Stimulated activated CD4-positive, alpha-beta T cell treated with anti-CD3 and anti-CD28 coated beads, Interleukin-2, amount 100 ng/mL, for 24 hours (primary cell): ENCODE measurements at places on chromosomes 7 and 10.

DNA sequence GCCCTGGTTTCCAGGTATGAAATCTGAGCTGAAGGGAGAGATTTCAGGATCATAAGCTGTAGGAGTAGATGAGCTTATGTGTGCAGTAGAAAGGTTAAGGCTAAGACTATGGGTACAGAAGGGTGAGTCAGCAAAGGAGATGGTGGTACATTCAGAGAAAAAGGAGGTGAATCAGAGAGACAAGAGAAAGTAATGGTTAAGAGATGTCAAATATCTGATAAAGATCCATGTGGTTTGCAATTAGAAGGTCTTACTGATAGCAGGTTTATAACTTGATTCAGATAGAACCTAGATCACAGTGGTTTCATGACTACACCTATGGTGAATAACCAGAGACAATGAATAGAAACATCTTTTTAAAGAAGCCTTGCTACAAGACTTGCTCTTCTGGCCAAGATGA, 4.5 kb upstream of the NPY start:
- DNase-seq = no peak

DNA sequence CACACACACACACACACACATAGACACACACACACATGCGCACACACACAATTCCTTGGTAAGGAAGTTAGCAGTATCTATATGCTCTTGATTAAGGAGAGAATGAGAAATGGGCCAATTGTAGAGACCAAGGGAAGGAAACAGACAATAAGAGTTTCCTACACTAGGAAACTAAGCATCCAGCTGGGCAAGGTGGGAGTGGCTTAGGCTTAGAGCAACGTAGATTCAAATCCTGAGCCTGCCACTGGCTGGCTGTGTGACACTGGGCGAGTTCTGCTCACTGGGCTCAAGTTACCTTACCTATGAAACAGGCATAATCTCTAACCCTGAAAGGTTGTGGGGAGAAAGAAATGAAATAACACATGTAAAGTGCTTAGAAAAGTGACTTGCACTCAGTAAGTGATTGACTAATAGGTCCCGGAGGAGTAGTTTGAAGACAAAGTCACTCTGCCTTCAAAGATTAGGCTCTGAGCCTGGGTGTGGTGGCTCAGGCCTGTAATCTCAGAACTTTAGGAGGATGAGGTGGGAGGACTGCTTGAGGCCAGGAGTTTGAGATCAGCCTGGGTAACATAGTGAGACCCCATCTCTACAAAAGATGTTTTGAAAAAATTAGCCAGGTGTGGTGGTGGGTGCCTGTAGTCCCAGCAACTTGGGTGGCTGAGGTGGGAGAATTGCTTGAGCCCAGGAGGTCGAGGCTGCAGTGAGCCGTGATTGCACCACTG, 701.4 kb downstream of the PARD3 start:
- DNase-seq = no peak

- no peak for DNase-seq
Observed at GRCh38 chr10:33129996-33130386, 172.0 kb upstream of the ITGB1 start.

- DNase-seq = peak; percentile 34
Observed at GRCh38 chr10:68955355-68955831, 577 bp upstream of the DDX21 start.

GRCh38 chr7:20306180-20306946, 24.3 kb upstream of the ITGB8 start:
- DNase-seq = no peak

DNA sequence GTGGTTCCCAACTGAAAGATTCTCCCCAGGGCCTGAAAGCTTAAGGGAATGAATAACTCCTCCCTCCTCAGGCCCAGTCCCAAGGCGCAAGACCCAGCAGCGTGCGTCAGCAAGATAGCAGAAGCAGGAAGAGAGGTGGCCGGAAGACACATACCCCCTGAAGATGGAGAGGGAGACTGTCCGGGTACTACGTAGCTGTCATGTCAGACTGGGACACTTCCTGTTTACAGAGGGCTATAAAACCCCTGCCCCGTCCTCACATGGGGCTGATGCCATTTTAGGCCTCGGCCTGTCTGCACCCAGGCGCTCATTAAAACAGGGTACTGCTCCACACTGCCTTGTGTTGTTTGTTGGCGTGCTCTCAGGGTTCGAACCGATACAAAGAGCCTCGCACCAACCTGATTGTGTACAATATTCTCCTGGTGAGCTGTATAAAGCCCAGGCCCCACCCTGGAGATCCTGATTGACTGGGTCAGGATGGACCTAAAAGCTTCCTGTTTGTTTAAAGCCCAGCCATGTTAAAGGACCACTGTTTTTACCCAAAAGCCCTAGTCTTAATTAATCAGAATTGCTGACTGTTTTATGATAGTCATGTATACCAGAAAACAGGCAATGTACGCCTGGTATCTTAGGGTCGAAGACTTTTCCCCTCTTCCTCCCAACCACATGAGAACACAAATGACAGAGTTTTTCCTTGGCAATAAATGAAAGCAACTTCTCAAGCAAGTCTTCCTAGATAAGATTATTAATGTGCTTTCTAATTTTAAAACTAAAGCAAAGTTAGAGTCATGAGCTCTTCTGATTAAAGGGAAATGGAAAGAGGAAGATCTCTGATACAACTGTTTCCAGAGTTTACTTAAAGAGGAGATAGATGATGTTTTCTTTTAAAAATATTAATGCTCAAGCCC, 251.5 kb downstream of the DOCK4 start:
- no peak for DNase-seq

GRCh38 chr10:59079386-59080226, 96.8 kb upstream of the PHYHIPL start:
- DNase-seq = no peak

- DNase-seq = no peak
Observed at GRCh38 chr10:100004805-100005510, 4.8 kb downstream of the DNMBP start.

DNA sequence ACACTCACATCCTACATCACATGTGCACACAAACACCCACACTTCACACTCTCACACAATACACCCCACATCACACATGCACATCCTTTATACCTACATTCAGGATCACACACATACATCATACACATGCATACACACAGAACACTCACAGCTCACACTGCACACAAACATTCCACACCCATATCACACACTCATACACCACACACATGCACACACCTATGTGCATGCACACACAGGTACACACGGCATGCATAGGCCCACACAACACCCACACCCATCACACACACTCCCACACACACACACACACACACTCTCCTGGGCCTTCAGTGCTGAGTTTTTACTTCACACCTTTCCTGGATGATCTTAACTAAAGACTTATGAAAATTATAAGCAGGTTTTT, 220.5 kb downstream of the DNAJB6 start:
- DNase-seq = no peak

DNA sequence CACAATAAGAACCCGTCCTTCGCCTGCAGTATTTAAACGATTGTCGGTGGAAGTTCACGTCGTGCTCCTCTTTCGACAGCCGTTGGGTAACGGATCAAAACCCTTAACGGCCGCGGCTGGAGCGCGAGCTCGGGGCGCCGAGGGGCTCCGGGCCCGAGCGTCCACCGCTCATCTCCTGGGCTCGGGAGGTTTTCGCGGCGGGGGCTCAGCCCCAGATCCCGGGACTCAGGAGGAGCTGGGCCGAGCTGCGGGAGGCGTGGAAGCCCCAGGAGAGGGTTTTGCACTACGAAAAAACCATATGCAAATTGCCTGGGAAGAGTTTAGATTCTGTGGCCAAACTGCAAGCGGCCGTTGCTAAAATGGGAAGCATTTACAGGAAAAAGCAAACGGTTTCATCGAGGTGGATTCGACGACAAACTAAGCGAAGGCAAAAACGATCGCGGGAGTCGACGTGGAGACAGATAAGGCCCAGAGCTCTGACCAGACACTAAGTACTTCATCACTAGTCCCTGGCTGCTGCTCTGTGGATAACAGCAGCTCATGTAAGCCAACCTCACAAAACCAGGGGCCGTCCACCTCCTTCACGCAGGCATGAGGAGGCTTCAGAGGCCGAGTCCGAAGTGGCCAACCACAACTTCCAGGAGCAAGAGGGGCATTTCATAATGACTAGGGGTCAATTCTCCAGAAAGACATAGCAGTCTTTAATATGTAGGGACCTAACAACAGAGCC, 129.7 kb downstream of the MARCHF5 start:
- no peak for DNase-seq

DNA sequence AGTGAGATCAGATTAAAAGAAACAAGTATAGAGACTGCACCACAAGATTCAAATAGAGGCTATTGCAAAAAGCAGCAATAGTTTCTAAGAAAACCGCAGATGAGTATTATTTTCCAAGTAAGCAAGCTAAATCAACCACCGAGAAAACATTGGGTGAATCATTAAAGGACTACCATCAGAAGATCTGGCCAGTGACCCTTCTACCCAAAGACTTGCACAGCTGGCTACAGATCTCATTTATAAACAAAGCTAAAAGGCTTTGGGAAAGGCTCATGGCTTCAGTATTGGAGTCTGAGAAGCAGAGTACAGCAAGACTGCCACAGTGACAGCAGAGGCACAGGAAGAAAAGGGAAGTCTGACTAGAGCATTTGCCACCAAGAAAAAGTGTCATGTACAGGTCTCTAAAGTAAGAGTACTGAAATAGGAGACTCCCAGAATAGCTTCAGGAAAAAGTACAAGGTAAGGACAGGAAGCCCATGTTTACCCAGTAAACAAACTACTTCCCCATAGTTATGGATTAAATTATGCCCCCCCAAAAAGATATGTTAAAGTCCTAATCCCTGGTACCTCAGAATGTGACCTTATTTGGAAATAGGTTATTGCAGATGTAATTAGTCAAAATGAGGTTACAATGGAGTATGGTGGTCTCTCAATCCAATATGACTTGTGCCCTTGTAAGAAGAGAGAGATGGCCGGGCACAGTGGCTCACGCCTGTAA, 19.0 kb downstream of the STEAP1 start:
- no peak for DNase-seq

GRCh38 chr10:126611303-126611702, 59.2 kb downstream of the C10orf90 start:
- DNase-seq = no peak

- DNase-seq = no peak
Observed at GRCh38 chr7:24192053-24192452, 91.9 kb upstream of the NPY start.

GRCh38 chr7:148787571-148788295, 89.0 kb downstream of the CUL1 start:
- DNase-seq = no peak

GRCh38 chr10:49609006-49609282, 1.2 kb upstream of the SLC18A3 start:
- no peak for DNase-seq

GRCh38 chr7:29970158-29970557, 19.4 kb downstream of the SCRN1 start:
- DNase-seq = no peak

DNA sequence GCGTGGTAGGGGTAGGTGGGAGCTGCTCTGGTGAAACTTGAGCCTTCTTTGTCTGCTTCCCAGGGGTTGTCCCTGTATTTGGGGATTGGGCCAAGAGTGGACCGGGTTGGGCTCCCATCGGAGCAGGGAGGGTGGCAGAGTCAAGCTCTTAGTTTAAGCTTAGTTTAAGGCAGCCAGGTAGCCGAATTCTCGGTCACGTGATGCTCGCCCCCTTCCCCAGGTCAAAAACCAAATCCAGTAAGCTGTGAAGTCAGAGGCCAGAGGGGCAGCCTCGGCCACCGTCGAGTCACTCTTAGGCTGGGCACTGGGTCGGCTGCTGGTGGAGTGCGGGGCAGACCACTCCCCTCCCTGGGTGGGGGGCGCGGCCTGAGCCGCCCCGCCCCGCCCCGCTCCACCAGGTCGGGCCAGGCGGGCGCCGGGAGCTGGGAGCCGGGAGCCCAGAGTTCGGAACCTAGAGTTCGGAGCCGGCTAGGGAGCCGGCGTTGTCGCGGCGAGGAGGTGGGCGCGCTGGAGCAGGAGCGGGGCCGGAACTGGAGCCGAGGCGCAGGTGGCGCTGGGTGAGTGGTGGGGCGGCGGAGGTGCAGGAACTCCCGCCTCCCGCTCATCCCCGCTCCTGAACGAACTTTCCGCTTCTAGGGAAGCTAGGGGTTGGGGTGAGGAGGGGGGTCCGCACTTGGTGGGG, 2.8 kb upstream of the LZTS2 start:
- peak; percentile 53 for DNase-seq
